Mesothelial cell of epicardium (in vitro differentiated cells): ENCODE measurements at places on chromosomes 3 and 15.

DNA sequence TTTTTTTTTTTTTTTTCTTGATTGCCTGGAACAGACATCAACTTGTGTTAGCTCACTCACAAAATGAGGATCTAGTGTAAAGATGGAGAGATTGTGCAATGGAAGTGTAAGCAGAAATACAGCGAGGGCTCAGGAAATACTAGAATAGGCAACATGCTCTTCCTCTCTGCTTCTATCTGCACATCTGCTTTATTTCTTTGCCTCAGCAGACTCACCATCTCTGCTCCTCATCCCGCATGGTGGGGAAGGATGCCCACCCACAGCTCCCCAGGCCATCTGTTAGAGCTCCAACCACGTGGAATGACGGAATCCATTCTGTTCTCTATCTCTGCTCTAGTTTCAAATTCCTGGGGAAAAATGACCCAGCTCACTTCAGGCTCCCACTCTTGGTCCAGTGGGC is 128.0 kb upstream of the ADAMTS9 start:
- H3K36me3 ChIP-seq = peaks cover 2% of the 10 kb centered on the region
- DNase-seq = no peak
- no peak overlapping the region for H3K4me3 ChIP-seq
- H3K27ac ChIP-seq = peak overlapping the region; percentile 78
- peaks cover 33% of the 10 kb centered on the region for H3K4me1 ChIP-seq

- DNase-seq = no peak
- H3K4me1 ChIP-seq = peaks cover 12% of the 10 kb centered on the region
- H3K27me3 ChIP-seq = peaks cover 39% of the 10 kb centered on the region
- no peak overlapping the region for H3K4me3 ChIP-seq
- H3K36me3 ChIP-seq = no peaks in the 10 kb centered on the region
Observed at GRCh38 chr3:124923833-124924232, 10.7 kb downstream of the MUC13 start.

- DNase-seq = no peak
- H3K27me3 ChIP-seq = no peaks in the 10 kb centered on the region
- H3K36me3 ChIP-seq = peaks cover 28% of the 10 kb centered on the region
- H3K4me1 ChIP-seq = no peaks in the 10 kb centered on the region
- no peak overlapping the region for H3K4me3 ChIP-seq
Observed at GRCh38 chr15:72086010-72086697, 31.8 kb downstream of the MYO9A start.

DNA sequence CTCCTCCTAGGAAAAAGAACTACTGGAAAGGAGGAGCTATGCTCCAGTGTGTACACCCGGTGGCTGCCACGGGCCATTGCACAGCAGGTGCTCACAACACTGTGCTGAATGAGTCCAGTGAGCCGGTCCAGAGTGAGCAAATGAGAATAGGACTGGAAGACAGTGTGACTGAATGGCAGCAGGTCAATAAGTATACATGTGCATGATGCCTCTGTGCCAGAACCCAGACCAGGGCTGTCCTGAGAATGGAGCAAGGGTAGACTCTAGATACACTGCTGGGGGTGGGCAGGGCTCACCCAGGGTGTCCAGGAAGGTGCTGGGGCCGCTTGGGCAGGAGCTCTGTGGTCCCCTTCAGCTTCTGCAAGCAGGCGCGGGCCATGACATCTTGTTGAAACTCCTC is 8.3 kb downstream of the POLG start:
- H3K27me3 ChIP-seq = no peaks in the 10 kb centered on the region
- H3K4me3 ChIP-seq = no peak overlapping the region
- no peak for DNase-seq
- H3K4me1 ChIP-seq = peaks cover 4% of the 10 kb centered on the region
- peaks cover 38% of the 10 kb centered on the region for H3K36me3 ChIP-seq

DNA sequence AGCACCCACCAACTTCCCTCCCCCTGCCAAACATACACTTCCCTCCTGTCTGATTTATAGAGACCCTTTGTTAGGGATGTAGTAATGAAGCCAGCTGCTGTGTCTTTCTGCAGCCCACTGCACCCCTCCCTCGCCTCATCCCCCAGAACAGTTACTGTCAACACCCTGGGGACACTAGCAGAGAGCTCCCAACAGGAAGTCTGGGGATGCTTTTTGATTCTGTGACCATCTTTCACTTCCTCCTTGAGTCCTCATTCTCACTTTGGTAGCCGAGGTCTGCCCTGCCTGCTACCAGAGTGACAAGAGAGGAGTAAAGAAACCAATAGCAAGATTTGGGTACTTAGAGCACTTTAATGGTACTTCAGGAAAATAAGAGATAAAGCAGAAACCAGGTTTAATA is 201.6 kb downstream of the SATB1 start:
- DNase-seq = no peak
- no peak overlapping the region for H3K4me3 ChIP-seq
- no peaks in the 10 kb centered on the region for H3K4me1 ChIP-seq
- H3K27ac ChIP-seq = no peak overlapping the region

GRCh38 chr3:49265661-49266386 is 11.2 kb downstream of the C3orf62 start:
- peaks cover 12% of the 10 kb centered on the region for H3K4me1 ChIP-seq
- no peaks in the 10 kb centered on the region for H3K27me3 ChIP-seq
- H3K4me3 ChIP-seq = no peak overlapping the region
- no peak for DNase-seq
- H3K27ac ChIP-seq = peak overlapping the region; percentile 5

GRCh38 chr15:77723756-77724155 is 91.0 kb upstream of the LINGO1 start:
- peaks cover 22% of the 10 kb centered on the region for H3K4me1 ChIP-seq
- no peak for DNase-seq
- H3K4me3 ChIP-seq = no peak overlapping the region
- H3K27me3 ChIP-seq = peaks cover 12% of the 10 kb centered on the region
- H3K36me3 ChIP-seq = no peaks in the 10 kb centered on the region

DNA sequence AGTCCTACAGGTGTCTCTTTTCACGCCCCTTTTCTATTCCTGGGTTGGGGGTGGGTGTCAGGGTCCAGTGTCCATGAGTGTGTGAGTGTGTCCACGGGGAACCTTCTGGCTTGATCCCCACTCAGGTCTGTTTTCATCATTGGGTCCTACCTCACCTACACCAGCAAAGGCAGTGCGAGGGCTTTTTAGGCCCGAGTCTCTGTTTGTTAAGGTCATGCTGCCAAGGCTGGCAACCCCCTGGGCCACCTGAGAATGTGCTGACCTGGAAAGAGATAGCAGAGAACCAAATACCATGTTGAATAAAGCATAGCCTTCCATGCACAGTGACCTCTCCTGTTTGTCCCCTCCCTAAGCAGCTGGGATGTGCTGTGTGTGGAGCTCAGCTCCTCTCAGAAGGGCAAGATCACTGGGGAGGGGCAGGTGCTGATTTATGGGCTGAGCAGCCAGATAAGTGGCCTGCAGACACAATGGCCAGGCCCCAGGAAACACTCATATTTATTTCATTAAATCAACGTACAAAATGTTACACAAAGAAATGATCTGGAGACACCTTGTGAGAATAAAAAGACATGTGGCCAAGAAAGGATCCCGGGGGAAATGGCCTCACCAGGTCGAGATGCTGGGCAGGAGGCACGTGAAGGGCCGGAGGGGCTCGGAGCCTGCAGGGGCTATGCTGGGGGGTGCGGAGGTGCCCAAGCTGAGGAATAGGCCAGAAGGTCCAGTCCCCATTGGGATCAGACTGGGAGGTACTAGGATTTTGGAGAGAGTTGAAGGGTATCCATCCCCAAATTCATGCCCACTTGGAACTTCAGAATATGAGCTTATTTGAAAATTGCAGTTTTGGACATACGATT is 36.1 kb downstream of the RAB6B start:
- no peaks in the 10 kb centered on the region for H3K36me3 ChIP-seq
- H3K4me3 ChIP-seq = no peak overlapping the region
- H3K4me1 ChIP-seq = no peaks in the 10 kb centered on the region

GRCh38 chr3:90253131-90253530 is 1145.7 kb downstream of the EPHA3 start:
- no peak for DNase-seq
- no peaks in the 10 kb centered on the region for H3K36me3 ChIP-seq
- no peak overlapping the region for H3K27ac ChIP-seq
- H3K27me3 ChIP-seq = no peaks in the 10 kb centered on the region
